Upper lobe of right lung (tissue), 1 donor: ENCODE measurements at places on chromosomes 5 and 9.
A peak's percentile ranks its signal among the peaks of the same experiment; 100 is the strongest.

DNA sequence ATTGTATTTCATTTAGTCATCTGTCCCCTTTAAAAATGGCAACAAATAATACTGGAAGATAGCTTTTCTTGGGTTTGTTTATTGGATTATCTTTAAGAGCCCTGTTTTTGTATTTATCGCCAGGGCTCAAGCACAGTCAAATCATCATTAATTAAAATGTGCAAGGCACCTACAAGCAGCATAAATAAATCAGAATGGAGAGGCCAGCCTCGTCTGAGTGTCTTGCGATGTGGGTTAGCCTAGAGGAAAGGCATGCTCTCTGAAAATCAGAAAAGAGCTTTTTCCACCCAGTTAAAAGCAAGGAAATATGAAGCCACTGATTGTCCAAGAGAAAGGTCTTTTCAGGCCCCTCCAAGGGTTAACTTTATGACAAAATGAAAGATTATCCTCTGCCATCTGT lies 31.8 kb downstream of the ZFAND5 start:
- no peak for DNase-seq

- DNase-seq = no peak
Observed at GRCh38 chr5:52269401-52269800, 518.3 kb upstream of the ITGA1 start.

DNA sequence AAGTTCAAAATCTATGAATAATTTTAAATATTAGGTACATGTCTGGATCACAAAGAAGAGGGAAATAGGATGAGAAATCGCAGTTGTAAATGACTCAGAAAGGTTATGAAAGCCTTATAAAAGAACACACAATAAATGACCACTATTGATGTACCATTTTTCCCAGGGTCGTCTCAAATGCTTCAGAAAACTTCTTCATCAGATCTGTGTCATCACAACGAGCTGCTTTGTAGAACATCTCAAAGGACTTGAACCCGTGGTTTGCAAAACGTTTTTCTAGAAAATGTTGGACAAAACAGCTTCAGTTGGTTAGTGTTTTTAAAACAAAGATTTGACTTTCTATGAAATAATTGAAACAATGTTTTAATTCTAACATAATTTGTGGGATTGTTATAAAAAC lies 100.1 kb downstream of the SVEP1 start:
- no peak for DNase-seq

DNA sequence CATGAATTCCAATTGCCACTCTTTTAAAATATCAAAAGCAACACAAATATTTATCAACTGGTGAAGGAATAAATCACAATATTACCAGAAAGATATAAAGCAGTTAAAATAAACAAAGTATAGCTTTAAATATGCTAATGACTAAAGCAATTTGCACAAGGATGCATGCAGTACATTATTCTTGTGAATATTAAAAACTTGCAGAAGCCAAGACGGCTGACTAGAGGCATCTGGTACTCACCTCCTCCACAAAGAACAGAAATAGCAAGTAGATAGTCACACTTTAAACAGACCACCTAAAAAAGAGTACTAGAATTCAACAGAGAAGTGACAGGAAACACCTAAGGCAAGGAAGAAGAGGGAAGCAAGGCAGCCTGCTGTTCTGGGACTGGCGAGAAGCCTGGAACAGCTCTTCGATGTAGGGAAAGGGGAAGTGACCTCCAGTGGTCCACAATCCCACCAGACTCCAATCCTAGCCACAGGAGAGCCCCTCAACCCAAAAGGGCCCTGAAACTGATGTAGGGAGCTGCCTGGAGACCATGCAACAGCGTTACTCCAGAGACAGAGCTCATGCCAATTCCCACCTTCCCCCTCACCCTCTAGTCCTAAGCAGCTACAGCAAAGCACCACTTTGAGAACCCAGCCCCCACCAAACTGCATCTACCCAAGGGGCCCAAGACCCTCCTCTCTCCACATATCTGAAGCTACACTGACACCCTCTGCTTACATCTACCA lies 86.3 kb downstream of the LPAR1 start:
- no peak for DNase-seq

GRCh38 chr9:92774274-92774673 lies 9.6 kb upstream of the BICD2 start:
- no peak for DNase-seq

- DNase-seq = no peak
Observed at GRCh38 chr5:122584411-122585300, 190.2 kb upstream of the SNX2 start.

DNA sequence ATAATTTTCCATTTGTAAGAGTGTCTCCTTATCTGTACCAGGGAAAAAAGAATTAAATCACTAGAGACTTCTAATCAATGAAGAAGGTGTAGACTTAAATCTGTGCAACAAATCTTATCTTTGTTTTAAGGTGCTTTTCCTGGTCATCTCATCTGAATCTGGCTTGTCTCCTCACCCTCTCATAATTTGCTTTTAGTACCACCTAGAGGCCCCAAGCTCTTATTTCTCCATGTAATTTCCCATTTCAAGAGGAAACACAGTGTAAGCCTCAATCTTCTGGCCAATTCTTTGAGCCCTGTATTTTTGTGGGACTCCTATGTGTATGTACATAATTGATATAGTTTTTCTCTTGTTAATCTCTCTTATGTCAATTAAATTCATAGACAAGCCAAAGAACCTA lies 1975.3 kb upstream of the CDH6 start:
- no peak for DNase-seq

- no peak for DNase-seq
Observed at GRCh38 chr5:64952951-64953673, 184.4 kb downstream of the CWC27 start.

DNA sequence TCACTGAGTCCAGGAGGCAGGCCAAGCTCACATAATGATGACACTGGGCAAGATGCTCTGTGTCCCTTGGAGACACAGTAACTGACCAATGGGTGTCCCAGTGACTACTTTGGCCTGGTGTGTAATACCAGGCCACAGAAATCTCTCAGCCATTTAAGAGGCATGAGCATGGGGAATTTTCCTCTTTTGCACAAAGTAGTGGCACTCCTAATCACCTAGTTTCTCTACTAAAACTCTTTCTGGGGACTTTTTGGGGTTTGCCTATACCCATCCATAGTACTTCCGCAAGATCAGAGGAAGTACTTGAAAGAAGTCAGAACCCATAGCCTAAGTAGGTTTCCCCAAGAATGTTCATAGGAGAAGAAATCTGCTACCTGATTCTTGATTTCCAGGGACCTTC lies 161.9 kb downstream of the ARSB start:
- DNase-seq = no peak

DNA sequence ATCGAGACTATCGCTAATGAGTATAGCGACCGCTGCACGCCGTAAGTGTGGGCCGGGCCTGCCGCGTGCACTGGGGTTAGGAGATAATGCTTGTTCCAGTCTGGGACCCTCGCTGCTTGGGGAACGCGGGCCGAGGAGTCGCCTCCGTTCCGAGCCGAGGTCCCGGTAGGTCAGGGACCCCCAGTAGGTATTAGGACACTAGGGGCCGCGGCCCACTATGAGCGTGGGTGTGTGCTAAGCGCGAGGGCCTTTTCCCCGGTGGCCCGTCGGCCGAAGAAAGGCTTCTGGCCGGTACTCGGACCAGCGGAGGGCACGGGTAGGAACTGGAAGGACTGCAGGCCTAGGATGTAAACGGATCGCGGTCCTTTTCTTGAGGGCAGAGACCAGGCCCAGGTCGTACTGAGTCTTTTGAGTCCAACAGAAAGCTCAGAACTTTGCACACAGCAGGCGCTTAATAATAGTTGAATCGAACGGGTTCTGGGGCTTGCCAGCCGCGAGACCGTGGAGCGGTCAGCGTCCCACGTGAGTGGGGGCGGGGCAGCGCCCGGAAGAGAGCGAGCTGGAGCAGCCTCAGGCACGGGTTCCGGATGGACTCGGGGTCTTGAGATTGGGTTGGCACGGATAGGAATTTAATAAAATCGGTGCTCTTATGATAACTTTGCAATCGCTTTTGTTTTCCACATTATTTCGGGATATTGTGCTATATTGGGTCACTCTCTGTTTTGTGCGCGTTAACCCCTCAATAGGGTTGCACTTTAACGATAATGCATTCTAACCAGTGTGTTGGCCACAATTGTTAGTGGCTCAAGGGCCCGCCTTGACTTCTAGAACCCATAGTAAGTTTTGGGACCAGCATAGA lies 733 bp downstream of the HSPA4 start:
- peak; percentile 88 for DNase-seq

- no peak for DNase-seq
Observed at GRCh38 chr5:56561-57290, 35.2 kb upstream of the PLEKHG4B start.

DNA sequence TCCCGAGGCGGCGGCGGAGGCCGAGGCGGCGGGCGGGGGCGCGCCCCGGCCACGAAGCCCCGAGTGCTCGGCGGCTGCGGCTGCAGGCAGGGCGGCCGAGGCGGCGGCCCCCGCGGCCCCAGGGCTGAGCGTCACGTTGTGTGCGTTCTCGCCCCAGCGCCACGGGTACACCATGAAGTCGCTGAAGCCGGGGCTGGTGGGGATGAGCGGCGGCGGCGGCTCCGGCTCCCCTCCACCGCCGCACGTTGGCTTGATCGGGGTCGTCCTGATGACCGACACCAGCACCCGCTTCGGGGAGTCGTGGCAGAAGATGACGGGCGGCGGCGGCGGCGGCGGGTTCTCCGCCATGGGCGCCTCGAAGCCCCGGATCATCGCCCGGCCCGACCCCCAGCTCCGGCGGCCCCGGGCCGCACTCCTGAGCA lies 498 bp downstream of the ZNF367 start:
- DNase-seq = peak; percentile 74

DNA sequence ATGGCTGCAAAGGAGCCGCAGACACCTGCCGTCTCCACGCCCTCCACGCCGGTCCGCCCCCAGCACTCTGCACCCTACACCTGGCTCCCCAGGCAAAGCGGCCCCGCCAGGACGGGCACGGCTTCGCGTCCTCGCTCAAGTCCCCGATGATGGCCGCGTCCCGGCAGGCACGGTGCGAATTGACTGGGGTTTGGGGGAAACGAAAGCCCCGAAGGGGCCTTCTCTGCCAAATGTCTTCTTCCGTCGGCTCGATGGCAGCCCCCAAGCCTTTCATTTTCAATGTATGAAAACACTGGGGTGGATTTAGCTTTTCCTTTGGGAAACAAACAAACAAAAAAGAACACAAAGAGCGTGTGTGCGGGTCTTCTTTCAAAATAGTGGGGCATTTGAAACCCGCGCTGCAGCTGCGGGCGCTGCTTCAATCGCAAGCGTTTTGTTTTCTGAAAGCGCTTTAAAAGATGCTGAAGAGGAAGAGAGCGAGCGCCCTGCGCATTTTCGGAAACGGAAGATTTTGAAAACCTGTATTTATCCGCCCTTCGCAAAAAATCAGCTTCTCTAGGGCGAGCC lies 160.0 kb downstream of the RMI1 start:
- DNase-seq = no peak

DNA sequence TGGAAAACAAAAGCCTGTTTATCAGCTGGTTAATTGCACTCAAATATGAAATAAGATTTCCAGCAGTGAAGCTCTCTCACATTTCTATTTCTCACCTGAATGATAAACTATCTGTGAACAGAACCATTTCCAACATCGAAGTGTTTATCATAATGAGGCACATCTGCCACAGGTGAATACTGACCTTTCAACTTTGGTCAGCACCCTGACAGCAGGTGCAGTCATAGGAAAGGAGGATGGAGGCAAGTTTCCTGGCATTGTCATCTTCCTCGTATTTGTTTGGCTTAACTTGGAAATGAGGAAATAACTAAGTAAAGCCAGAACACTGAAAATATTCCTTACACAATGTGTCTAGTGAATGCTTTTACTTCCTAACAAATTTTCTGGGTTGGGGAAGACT lies 716.4 kb downstream of the NR2F1-AS1 start:
- no peak for DNase-seq

DNA sequence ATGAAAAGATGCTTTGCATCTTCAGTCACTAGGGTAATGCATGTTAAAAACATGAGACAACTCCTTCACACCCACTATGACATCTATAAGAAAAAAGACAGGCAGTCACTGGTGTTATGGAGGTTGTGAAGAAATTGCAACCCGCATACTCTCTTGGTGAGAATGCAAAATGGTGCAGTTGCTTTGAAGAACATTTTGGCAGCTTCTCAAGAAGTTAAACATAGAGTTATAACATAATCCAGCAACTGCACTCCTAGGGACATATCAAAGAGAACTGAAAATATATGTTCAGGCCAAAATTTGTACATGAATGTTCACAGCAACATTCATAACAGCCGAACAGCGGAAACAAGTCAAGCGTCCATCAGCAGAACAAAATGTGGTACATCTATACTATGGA lies 46.3 kb upstream of the TBC1D9B start:
- no peak for DNase-seq

GRCh38 chr9:12658531-12659209 lies 34.5 kb upstream of the TYRP1 start:
- no peak for DNase-seq

DNA sequence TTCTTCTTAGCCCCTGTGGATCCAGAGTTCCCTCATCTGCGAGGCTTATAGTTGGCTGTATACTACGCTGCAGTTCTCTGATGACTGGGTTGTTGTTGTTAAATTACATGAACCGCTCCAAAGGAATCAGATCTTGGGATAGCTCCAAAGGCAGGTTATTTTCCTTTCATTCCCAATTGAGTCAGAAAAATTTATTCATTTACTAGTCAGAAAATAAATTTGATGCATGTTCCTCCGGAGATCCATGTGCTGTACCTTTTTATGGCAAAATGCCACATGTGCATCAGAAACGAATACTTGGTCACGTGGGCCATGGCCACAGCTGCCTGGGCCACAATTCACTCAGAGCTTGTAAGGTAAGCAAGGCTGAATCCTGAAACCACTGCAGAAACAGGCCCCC lies 304.0 kb downstream of the NR2F1-AS1 start:
- no peak for DNase-seq

- DNase-seq = no peak
Observed at GRCh38 chr5:66986009-66986408, 210.6 kb downstream of the CD180 start.

DNA sequence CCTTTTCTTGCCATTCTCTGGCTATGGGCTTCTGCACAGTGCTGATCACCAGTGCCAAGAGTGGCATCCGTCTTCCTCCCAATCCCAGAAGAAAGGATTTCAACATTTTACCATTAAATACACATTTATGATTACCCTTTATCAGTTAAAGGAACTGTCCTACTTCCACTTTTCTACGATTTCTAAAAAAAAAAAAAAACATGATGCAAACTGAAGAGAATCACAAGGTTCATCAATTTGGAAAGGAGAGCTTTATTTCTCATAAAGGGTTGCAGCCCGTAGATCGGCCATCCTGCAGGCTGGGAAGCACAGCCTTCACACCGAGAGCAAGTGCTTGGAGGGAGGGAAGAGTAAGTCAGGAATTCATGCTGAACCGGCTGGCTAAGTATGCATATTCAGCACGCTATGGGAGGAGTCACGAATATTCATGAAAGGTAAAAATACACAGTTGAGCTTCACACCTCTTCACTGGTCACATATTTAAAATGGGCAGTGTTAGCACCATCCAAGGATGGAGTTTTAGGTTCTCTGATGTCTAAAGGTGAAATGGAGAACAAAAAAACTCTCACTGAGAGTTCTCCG lies 52.5 kb upstream of the SEMA4D start:
- no peak for DNase-seq
